ENCODE measurements at places on chromosomes 3 and 15.
A peak's percentile ranks its signal among the peaks of the same experiment; 100 is the strongest.

GRCh38 chr15:88115486-88116152, 140.9 kb downstream of the NTRK3 start:
- H3K4me1 ChIP-seq, result no peaks in the 10 kb centered on the region
- peak overlapping the region; percentile 66 for H3K27ac ChIP-seq
- H3K36me3 ChIP-seq, result no peaks in the 10 kb centered on the region
- no peak for DNase-seq
- no peak overlapping the region for H3K4me3 ChIP-seq
- H3K27me3 ChIP-seq, result no peaks in the 10 kb centered on the region

GRCh38 chr15:39499681-39500080, 81.2 kb upstream of the THBS1 start:
- no peak overlapping the region for H3K27ac ChIP-seq
- H3K36me3 ChIP-seq, result no peaks in the 10 kb centered on the region
- H3K4me3 ChIP-seq, result no peak overlapping the region
- no peaks in the 10 kb centered on the region for H3K27me3 ChIP-seq
- DNase-seq, result no peak

DNA sequence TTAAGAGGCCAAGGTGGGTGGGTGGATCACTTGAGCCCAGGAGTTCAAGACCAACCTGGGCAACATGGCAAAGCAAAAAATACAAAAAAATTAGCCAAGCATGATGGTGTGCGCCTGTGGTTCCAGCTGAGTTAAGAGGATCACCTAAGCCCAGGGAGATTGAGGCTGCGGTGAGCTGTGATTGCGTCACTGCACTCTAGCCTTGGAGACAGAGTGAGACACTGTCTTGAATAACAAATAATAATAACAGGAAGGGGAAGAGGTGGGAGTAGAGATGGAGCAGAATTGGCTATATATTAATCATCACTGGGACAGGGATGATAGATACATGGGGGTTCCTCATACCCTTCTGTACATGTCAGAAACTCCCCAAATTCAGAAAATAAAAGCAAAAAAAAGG, 23.8 kb upstream of the NMB start:
- H3K4me1 ChIP-seq, result no peaks in the 10 kb centered on the region
- H3K4me3 ChIP-seq, result no peak overlapping the region

DNA sequence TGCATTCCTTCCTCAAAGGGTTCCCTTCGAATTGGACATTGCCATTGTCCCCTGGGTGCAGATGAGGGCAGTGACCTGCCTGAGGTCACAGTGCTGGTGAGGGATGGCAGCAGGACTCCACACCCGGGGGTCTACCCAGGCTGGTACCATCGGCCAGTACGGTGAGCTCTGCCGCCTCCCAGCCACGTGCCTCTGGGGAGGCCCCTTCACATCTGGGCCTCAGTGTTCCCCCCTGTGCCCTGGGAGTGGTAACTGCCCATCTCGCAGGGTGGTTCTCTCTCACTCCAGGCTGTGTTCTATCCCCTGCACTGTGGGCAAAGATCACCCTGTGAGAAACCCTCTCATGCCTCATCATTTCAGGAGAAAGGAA, 99.4 kb upstream of the IQSEC1 start:
- H3K4me3 ChIP-seq, result no peak overlapping the region
- H3K27ac ChIP-seq, result no peak overlapping the region
- no peaks in the 10 kb centered on the region for H3K27me3 ChIP-seq
- no peak for DNase-seq
- no peaks in the 10 kb centered on the region for H3K36me3 ChIP-seq

DNA sequence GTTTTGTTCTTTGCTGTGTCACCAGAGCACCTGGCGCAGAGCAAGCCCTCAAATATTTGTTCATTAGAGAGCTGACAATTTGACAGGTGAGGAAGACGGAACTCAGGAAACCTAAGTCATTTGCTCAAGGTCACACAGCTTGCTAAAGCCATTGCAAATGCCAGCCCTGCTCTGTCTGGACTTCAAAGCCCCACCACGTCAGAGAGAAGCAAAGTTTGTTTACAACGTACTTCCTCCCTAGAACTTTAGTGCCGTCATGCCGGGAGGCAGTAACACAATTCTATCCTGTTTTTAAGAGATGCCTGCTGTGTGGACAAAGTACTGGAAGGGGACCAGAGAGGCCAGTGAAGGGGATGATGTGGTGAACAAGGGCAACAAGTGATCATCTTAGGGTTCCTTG, 216.6 kb upstream of the PRICKLE2 start:
- no peaks in the 10 kb centered on the region for H3K36me3 ChIP-seq
- H3K27me3 ChIP-seq, result no peaks in the 10 kb centered on the region
- H3K4me1 ChIP-seq, result peaks cover 14% of the 10 kb centered on the region
- no peak overlapping the region for H3K4me3 ChIP-seq

DNA sequence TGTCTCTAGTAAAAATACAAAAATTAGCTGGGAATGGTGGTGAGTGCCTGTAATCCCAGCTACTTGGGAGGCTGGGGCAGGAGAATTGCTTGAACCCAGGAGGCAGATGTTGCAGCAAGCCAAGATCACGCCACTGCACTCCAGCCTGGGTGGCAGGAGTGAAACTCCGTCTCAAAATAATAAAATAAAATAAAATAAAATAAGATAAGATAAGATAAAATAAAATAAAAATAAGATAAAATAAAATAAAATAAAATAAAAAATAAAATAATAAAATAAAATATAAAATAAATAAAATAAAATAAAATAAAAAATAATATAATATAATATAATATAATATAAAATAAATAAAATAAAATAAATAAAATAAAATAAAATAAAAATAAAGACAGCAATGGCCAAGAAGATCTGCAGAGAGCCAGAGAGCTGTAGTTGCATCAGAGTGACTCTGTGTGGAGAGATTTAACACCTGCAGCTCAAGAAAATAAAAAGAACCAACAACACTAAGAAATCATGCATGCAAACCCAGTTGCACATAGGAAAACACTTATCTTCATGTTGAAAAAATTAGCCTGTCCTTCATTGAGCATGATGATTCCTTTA, 25.9 kb downstream of the LIPH start:
- H3K27ac ChIP-seq, result no peak overlapping the region
- no peaks in the 10 kb centered on the region for H3K36me3 ChIP-seq
- no peak for DNase-seq
- H3K4me1 ChIP-seq, result no peaks in the 10 kb centered on the region
- no peaks in the 10 kb centered on the region for H3K27me3 ChIP-seq
- H3K4me3 ChIP-seq, result no peak overlapping the region

GRCh38 chr3:161567577-161568361, 71.2 kb downstream of the OTOL1 start:
- no peak overlapping the region for H3K4me3 ChIP-seq
- H3K4me1 ChIP-seq, result no peaks in the 10 kb centered on the region
- no peaks in the 10 kb centered on the region for H3K36me3 ChIP-seq
- H3K27me3 ChIP-seq, result no peaks in the 10 kb centered on the region

DNA sequence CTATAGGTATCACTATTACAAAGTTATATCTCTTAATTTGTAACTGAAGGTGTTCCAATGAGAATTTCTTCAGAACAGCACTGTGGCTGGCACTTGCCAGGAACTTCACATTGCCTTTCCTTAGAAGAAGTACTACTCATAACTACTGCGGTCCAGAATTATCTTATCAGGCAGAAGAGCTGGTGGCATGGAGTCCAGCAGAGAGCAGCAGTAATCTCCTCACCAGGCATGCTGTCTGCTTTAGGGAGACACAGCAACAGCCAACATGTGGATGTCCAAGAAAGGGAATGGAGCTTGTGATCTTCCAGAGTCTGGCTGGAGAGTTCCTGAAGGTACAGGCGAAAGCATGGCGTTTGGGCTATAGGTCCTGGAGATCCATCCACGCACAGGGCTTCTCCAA, 919.7 kb upstream of the NR2F2 start:
- H3K4me1 ChIP-seq, result no peaks in the 10 kb centered on the region
- no peak for DNase-seq
- no peaks in the 10 kb centered on the region for H3K36me3 ChIP-seq
- H3K27ac ChIP-seq, result no peak overlapping the region

- no peaks in the 10 kb centered on the region for H3K36me3 ChIP-seq
- DNase-seq, result no peak
- H3K27ac ChIP-seq, result no peak overlapping the region
- H3K4me1 ChIP-seq, result no peaks in the 10 kb centered on the region
Observed at GRCh38 chr3:127915937-127916493, 983 bp downstream of the KBTBD12 start.

DNA sequence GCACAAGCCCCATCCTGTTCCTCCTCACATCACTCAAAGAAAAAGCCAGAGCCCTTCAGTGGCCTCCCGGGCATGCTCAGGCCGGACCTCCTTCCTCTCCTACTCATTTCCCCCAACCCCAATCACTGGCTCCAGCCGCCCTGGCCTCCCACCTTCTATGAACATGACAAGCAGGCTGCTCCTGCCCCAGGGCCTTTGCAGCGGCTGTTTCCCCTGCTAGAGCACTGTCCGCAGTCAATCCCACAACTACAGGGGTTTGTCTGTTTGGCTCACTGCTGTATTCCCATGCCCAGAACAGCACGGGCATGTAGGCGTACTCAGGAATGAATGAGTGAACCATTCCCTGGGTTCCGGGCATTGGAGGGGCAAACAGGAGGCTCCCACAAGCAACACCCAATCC, 139.8 kb upstream of the PRR20G start:
- no peak overlapping the region for H3K27ac ChIP-seq
- no peak for DNase-seq
- H3K27me3 ChIP-seq, result peaks cover 23% of the 10 kb centered on the region
- H3K4me1 ChIP-seq, result no peaks in the 10 kb centered on the region

GRCh38 chr3:5699811-5700210, 512.3 kb downstream of the EDEM1 start:
- no peak overlapping the region for H3K27ac ChIP-seq
- no peaks in the 10 kb centered on the region for H3K27me3 ChIP-seq
- H3K36me3 ChIP-seq, result no peaks in the 10 kb centered on the region
- no peak overlapping the region for H3K4me3 ChIP-seq
- no peak for DNase-seq
- H3K4me1 ChIP-seq, result no peaks in the 10 kb centered on the region

- no peak overlapping the region for H3K4me3 ChIP-seq
- DNase-seq, result peak; percentile 7
- H3K27me3 ChIP-seq, result no peaks in the 10 kb centered on the region
Observed at GRCh38 chr3:45759851-45760250, 36.5 kb downstream of the SLC6A20 start.

GRCh38 chr3:129593595-129594339, 12.7 kb downstream of the PLXND1 start:
- no peaks in the 10 kb centered on the region for H3K36me3 ChIP-seq
- DNase-seq, result no peak
- H3K27me3 ChIP-seq, result no peaks in the 10 kb centered on the region
- peaks cover 27% of the 10 kb centered on the region for H3K4me1 ChIP-seq
- H3K27ac ChIP-seq, result peak overlapping the region; percentile 83

DNA sequence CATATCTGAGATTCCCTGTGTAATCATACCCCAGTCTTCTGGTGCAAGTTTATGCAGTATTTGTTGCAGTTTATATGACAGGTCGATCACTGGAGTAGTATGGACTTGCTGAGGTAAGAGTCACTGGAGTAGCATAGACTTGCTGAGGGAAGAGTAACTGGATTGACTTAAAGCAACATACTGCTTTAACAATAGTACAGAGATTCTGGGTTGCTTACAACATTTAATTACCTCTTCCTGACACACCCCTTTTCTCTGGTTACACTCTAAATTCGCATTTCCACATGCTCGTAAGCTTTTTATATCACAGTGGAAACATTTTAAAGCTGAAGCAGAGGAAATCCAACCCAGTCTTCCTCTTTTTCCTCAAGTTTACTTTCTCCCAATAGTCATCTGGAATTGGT, 11.8 kb downstream of the AAGAB start:
- no peak overlapping the region for H3K4me3 ChIP-seq

GRCh38 chr3:27378331-27378730, 9.1 kb upstream of the NEK10 start:
- no peak overlapping the region for H3K27ac ChIP-seq
- H3K4me1 ChIP-seq, result no peaks in the 10 kb centered on the region
- H3K4me3 ChIP-seq, result no peak overlapping the region
- no peaks in the 10 kb centered on the region for H3K27me3 ChIP-seq
- H3K36me3 ChIP-seq, result no peaks in the 10 kb centered on the region
- DNase-seq, result no peak

DNA sequence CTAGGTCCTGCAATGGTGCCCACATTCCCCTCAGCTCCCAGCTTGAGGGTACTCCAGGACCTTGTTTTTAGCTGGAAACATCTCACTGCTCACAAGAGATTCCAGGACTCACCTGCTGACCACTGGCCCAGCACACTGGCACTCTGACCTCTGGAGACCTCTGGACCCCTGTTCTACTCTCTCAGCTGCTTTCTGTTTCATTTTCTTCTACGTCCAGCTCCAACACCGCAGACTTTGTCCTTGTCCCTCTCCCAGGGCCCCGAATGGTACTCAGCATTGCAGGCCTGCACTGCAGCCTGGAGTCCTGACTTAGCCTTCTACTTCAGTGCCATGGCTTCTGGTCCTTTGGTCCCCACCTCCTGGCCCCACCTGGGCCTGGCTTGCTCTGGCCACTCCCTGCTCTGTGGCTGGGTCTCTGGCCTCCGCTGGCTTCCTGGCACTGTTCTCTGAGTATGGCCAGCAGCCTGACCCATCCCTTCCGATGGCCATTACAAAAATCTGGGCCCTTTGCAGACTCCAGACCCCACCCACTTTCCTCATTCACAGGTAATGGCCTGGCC, 27.9 kb downstream of the KY start:
- DNase-seq, result no peak
- no peaks in the 10 kb centered on the region for H3K36me3 ChIP-seq
- no peaks in the 10 kb centered on the region for H3K27me3 ChIP-seq
- no peak overlapping the region for H3K4me3 ChIP-seq
- no peaks in the 10 kb centered on the region for H3K4me1 ChIP-seq
- no peak overlapping the region for H3K27ac ChIP-seq

DNA sequence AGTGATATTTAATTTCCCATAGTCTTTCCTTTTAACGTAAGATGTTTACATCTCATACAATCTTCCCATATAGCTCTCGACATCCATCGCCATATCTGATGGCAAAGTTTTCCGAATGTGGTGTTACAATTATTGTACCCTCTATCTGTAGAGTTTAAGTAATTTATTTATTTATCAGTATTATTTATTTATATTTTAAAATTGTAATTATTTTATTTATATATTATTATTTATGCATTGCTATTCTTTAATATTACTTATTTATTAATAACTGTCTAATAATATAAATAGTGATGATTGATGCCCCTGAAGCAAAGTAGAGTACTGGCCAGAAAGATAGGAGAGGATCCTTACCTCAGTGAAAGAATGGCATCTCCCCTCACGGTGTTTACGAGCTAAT, 812.9 kb downstream of the VGLL3 start:
- no peak overlapping the region for H3K4me3 ChIP-seq
- DNase-seq, result no peak
- no peaks in the 10 kb centered on the region for H3K4me1 ChIP-seq
- no peaks in the 10 kb centered on the region for H3K27me3 ChIP-seq

GRCh38 chr3:46080969-46081345, 53.7 kb upstream of the XCR1 start:
- H3K4me3 ChIP-seq, result no peak overlapping the region
- peaks cover 3% of the 10 kb centered on the region for H3K4me1 ChIP-seq
- H3K36me3 ChIP-seq, result no peaks in the 10 kb centered on the region
- no peak for DNase-seq
- H3K27me3 ChIP-seq, result no peaks in the 10 kb centered on the region

DNA sequence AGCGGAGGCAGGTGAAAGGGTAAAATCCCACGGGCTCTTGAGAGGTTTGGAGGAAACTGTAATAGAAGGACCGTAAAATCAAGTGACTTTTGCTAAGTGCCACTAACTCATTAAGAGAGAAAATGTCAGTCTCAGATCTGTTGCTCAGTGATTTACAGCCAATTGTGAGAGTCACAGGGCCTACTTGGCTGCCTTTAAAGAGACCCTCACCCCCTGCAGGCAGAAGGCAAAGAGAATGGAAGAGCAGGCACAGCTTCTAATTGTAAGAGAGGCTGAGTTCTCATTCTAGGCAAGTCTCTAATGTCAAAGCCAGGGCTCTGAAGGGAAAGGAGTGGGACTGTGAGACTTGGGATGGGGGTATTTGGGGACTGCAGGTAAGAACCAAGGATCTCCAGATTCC, 9.3 kb upstream of the SYNM start:
- H3K27ac ChIP-seq, result no peak overlapping the region
- no peaks in the 10 kb centered on the region for H3K27me3 ChIP-seq
- DNase-seq, result no peak
- no peak overlapping the region for H3K4me3 ChIP-seq
- H3K36me3 ChIP-seq, result no peaks in the 10 kb centered on the region

Data from breast epithelium (tissue), 4 donors.